Fibroblast of skin of scalp (primary cell): ENCODE measurements at places on chromosomes 3 and 15.

DNA sequence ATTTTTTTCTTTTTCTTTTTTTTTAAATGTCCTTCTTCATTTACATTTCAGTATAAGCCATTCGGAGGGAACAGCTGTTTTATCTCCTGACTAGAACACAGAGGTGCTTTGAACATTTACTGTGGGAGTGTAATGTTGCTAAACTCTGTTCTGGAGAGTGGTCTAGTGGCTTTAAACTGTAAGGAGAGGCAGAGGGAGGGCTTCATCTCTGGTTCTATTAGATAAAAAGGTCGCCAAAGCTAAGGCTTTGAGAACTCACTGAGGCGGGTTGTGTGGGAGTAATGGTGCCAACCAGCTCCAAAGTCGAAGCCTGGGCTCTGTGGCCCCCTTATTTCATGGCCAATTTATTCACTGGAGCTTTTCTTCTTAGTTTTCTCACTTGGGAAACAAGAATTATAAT, 133.2 kb downstream of the ANXA2 start:
- DNase-seq = no peak

GRCh38 chr3:152299249-152299976, 30.7 kb downstream of the MBNL1 start:
- DNase-seq = no peak

GRCh38 chr15:79901958-79902357, 5.1 kb upstream of the MTHFS start:
- no peak for DNase-seq

GRCh38 chr15:60899322-60899966, 329.7 kb downstream of the RORA start:
- no peak for DNase-seq

GRCh38 chr3:65958216-65958615, 80.5 kb downstream of the MAGI1 start:
- DNase-seq = no peak

- no peak for DNase-seq
Measured at GRCh38 chr3:107264888-107265287, 112.4 kb upstream of the CCDC54 start.
